ENCODE measurements at places on chromosomes 4 and X.

DNA sequence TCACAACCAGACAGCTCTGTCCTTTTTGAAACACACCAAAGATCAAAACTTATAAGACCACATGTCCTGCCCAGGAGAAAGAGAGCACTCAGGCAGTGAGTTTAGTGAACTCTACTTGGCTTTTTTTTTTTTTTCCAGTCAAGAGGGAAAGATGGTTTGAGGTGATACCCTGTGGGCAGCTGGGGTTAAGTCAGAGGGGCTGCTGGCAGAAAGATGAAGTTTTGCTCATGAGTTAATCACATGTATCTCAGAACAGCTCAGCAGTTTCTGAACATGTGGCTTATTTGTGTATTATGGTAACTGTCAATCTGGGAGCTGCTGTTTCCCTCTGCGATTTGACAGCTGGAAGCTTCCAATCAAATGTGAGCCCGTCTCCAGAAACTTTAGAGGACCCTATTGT lies 56.4 kb upstream of the MAP3K15 start:
- no peak for DNase-seq

GRCh38 chrX:14956813-14957582 lies 83.8 kb downstream of the MOSPD2 start:
- no peak for DNase-seq

DNA sequence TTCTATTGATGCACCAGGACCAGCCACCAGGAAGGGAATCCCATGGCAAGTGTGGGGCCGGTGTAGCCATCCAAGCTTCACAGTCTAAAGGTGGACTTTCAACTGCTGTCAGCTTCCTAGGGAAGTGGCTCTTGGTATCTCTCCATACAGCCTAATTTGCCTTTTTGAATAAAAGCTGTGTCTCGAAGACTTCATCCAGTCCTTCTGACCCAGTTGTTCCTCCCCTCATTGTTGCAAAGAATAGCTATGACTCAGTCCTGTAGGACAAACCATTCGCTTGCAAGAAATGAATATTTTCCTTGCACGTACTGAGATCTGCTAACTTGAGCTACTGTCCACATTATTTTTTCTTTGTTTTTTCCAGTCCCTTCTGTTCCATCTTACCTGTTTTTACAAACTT lies 145.1 kb upstream of the CTSO start:
- DNase-seq, result no peak

DNA sequence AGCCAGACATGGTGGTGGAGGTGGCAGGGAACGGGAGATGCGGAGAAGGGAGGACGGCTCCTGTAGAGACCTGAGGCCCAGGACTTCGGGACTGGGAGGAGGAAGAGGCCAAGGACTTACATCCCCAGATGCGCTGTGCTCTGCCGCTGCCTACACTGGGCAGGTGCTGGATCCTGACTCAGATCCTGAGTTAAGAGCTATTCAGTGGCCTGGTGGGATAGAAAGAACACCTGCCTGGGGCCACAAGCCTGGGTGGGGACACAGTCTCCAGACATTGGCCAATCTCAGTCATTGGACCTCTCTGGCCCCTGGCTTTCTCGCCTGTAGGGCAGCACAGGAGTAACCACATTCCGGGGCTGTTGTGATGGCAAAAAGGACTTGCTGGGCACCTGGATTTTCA lies 10.9 kb upstream of the MSX1 start:
- no peak for DNase-seq

DNA sequence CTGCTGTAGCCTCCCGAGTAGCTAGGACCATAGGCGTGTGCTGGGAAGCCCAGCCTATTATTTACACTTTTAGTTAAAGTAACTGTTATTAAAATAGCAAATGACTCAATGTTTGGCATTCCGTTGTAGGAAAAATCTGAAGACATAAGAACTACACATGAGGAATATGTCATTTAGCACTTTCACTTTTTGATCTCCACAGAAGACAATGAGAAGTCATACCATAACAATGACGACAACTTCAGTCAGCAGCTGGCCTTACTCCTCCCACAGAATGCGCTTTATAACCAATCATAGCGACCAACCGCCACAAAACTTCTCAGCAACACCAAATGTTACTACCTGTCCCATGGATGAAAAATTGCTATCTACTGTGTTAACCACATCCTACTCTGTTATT lies 6.7 kb downstream of the GPR34 start:
- no peak for DNase-seq

DNA sequence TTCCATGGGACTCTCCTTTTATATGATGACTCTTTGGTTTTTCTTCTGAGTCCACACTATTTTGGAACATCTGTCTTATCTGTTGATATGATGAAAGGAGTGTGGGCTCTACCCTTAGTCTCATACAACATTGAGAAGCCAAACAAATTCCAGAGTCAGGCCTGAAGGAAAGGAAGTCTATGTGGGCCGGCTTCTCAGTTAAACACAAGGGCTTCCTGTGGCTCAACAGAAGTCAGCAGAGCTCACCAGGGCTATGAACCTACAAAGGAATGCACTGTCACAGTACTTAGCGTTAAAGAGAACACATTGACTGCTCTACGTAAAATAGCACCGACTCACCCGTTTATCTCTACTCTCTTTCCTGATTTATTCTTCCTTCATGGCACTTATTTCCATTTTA lies 641.0 kb upstream of the FRG1 start:
- DNase-seq, result no peak

DNA sequence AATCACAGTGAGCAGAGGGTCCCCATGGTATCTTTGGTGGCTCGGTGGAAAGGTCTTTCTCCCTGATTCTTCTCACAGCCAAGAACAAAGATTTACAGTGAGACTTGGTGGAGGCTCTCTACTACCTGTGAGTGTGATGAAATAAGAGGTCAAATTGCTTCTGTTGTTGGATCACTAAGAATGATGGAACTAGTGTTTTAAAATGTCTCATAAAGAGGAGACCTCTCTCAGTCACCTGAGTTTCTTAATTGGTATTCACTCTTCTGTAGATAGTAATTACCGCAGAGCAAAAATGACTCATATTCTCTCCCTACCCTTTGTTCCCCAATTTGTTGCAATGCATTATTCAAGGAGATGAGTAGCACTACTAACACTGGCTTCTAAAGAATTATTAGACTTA lies 100.9 kb upstream of the TBC1D9 start:
- DNase-seq, result no peak

- DNase-seq, result no peak
Measured at GRCh38 chr4:76703123-76703490, 194.8 kb downstream of the SOWAHB start.

GRCh38 chr4:115275615-115276014 lies 162.2 kb upstream of the NDST4 start:
- DNase-seq, result no peak

DNA sequence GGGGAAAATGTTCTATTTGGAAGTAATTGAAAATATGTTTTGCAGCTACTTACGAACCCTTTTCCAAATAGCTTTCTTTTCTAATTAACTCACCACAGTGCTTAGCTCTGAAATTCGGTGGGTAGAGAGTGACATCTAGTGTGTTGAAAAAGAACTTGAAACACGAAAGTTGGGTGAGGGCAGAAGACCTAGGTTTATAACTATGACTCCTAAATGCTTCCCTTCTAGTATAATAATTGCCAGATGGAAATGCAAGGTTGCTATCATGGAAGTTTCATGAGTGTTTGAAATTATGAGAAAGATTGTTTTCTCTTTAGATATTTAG lies 77.3 kb upstream of the NOCT start:
- DNase-seq, result no peak

- DNase-seq, result no peak
Measured at GRCh38 chr4:45423896-45424295, 697.5 kb upstream of the GNPDA2 start.

DNA sequence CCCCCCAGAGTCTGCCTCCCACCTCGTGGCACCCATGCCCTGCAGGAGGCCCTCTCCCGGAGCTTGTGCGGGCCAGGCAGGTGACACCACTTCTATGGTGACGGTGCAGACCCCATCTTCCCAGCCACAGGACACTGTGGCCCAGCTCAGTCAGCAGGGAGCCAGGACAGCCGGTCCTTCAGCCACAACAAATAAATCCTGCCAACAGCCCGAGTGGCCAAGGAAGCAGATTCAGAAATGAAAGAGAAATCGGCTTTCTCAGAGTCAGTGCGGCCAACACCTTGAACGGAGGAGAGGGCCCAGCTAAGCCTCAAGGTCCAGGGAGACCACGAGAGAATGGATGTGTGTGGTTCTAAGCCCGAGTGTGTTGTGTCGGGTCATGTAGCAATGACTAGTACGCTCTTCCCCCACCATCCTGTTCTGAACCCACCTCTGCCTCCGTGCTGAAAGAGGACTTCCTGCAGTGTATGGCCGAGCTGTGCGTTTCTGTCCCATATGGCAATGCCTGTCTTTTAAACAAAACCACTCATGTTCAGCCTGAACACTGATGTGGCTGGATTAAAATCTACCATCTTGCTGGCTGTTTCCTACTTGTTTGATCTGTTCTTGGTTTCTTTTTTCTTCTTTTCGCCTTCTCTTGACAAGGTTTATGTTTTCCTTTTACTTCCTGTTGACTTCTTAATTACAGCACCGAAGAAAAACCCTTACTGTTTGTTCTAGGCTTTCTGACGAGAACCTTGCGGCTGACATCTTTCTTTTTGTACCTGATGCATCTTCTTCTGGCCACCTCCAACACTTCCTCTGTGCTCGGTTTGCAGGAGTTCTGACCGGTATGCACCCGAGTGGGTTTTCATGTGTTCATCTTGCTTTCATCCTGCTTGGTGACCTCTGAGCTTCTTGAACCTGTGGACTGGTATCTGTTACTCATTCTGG lies 53.1 kb downstream of the GAK start:
- DNase-seq, result no peak

DNA sequence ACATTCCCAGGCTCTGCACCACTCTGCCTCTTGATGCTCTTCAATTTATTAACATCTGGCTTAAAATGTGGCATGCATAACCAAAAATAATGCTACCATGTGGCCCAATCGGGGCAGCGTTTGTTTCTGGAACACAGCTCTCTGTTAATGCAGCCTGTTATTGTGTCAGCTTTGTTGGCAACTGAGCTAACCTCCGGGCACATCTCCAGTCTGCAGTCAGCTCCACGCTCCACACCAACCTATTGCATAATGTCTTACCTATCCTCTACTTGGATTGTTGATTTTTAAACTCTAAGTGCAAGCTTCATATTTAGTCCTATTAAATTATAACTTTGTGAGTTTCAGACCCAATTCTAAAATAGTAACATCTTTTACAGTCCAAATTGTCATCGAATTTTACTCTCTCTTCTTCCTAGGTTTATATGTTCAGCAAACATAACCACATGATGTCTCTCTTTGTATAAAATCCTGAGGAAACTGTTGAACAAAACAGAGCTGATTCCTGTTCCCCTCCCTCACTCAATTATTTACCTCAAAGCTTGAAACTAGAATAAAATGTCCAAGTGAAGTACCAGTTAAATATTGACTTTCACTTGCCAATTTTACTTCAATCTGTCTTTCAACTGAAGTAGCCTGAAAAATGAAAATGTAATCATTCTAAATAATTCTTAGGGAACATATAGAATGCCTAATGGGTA lies 92.2 kb upstream of the RAPGEF2 start:
- no peak for DNase-seq

GRCh38 chr4:82402196-82402775 lies 28.0 kb downstream of the HNRNPDL start:
- no peak for DNase-seq

DNA sequence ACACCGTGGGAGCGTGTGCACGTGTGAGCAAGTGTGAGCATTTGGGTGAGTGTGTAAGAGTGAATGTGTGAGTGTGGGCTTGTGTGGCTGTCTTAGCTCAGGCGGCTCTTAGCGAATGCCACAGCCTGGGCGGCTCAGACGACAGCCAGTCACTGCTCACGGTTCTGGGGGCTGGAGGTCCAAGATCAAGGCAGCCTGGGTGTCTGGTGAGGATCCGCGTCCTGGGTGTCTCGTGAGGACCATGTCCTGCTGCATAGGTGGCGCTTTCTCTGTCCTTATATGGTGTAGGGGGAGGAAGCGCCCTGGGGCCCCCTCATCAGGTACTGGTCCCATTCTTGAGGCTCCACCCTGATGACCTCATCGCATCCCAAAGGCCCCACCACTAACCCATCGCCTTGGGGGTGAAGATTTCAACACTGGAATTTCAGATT lies 4.5 kb downstream of the DOK7 start:
- no peak for DNase-seq

DNA sequence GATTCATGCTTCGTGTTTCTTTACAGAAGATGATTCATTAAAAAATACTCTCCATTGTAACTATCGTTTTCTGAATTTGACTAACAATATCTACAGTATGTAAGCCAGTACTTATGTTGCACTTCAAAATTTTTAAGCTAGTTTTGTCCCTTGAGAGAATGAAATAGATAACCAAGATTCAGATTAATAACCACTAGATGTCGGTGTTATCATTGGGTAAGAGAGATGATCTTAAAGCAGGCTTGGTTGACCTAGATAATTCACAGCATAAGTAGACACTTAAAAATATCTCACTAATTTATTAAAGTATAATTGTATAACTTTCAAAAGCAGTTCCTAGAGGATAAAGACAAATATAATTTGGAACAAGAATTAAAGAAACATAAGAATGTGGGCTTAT lies 430.9 kb downstream of the C4orf33 start:
- DNase-seq, result no peak

GRCh38 chrX:40327085-40327484 lies 229.3 kb upstream of the BCOR start:
- DNase-seq, result no peak

GRCh38 chr4:121155893-121156292 lies 8.2 kb downstream of the TNIP3 start:
- DNase-seq, result no peak

DNA sequence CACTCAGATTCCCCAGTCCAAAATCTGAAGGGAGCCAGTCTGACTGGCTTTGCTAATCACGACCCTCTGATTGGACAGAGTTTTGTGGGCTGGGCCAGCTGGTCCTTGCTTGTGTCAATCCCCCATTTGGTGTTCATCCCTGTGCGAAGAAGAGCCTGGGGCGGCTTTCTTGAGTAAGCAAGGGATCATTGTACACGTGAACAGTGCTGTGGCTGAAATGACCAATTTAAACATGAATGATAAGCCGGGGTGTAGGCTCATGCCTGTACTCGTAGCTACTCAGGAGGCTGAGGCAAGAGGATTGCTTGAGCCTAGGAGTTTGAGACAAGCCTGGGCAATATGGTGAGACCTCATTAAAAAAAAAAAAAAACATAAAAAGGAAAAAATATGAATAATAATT lies 379.1 kb downstream of the RAPGEF2 start:
- no peak for DNase-seq

DNA sequence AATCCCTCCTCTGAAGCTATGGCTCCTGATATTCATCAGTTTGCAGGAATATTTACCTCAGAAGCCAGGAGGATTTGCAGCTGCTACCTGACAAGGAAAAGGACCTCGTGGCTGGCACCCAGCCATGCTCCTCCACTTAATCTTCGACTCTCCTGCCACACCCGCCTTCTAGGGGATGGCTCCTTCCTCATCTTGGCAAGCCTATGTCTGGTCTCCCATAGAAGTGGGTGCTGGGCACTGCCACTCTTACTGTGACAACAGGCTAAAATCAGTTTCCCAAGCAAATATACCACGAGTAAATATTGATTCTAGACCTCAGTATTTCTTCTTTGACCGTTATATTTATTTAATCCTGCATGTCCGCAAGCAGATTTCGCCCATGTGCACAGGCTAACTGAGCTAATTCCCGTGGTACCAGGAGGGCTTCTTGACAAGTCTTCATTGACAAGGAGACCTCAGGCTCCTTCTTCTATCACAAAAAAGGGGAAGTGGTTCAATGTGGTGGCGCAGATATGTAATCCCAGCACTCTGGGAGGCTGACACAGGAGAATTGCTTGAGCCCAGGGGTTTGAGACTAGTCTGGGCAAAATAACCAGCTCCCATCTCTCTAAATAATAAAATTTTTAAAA lies 52.6 kb upstream of the DCTD start:
- DNase-seq, result no peak
